ENCODE measurements at places on chromosomes 3 and 15.

GRCh38 chr15:74384566-74384880 is 17.1 kb upstream of the CYP11A1 start:
- no peak for DNase-seq

- no peak for DNase-seq
These were observed 7.7 kb downstream of the CGNL1 start for GRCh38 chr15:57384024-57384423.

DNA sequence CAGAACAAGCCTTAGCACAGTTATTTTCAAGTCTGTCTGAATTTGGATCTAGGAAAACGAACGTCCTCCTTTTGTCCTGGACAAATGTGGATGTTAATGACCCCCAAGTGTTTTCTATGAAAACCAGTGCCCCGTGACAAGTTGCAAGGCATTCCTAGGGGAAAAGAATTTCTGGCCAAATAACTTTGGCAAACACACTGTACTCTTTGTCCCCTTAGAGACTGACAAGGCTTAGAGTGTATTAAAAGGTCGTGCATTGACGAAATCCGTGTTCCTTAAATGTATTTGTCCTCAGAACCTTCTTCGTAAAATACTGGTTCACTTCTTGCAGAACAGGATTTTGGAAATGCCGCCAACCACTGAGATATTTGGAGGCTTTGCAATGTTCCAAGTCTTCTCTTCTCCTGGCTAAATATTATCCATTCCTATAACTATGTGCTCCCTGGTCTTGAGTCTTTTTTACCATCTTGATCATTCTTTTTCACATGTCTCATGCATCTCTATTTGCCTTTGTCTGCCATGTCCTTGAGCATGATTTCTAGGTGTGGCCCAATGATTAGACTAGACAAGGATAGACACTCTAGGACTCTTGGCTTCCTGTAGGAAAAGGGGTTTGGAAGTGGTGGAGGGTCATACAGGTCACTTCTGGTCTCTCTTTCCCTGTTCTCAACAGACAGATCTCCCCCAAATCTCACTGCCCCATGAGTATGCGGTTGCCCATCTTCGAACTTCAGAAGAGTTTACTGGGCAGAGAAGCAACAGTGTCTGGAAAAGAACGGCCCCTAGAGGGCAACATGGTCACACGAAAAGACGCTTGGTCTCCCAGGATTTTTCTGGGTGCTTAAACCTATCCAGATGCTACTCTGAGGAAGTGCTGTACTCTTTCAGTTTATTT is 117.5 kb downstream of the EDEM1 start:
- peak; percentile 33 for DNase-seq

DNA sequence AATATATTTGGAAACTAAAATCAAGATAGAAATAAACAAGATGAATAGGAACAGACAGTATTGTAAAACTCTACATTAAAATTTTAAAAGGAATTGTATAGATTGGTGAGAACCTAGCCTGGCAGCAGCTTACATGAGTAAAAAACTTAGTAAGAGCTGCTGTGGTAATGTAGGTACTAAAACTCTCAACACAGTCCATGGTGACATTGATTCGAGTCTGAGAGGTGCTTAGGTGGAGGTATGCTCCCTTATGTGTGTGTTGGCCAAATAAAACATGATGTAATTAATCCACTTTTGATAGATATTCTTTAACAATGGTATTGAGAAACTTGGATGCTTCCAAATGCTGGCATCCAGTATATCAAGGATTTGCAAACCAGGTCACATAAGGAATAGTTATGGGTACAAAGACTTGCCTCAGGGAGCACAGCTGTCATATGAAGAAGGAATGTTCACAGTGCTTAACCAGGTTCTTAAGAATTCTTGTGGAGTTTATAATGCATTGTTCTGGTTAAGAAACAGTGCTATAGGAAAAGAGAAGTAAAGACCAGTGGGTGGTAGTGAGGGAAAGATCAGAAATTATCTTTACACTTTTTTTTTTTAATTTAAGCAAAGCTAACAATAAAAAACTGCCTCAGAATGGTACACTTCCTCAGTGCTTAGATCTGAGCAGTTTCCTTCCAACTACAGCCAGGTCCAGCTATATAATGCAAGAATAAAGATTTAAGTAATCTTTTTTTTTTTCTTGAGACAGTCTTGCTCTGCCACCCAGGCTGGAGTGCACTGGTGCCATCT is 24.6 kb upstream of the IL20RB start:
- no peak for DNase-seq

GRCh38 chr3:9439331-9439730 is 41.9 kb downstream of the SETD5 start:
- no peak for DNase-seq

DNA sequence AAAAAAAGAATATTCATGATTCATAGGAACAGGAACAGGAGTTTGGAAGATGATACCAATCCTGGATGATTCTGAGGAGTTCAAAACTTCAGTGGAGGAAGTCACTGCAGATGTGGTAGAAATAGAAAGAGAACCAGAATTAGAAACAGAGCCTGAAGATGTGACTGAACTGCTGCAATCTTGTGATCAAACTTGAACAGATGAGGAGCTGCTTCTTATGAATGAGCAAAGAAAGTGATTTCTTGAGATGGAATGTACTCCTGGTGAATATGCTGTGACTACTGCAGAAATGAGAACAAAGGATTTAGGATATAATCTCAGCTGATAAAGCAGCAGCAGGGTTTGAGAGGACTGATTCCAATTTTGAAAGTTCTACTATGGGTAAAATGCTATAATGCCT is 72.7 kb downstream of the GSK3B start:
- no peak for DNase-seq

DNA sequence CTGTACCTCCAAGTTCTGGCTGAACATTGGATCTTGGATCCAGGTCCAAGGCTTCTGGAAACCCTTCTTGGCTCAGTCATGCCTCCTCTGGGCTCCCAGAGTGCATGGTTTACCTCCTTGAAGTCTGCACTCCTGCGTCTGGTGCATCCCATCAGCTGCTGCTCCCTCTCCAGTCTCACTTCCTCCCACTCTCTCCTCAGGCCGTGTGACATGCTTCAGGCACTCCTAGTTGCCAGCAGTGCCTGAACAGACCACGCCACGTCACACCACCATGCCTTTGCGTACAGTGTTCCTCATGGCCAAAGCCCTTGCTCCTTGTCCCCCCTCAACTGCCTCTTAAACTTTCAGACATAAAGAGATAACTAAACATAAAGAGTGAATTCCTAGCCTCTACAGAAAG is 5.7 kb downstream of the GPR27 start:
- no peak for DNase-seq

DNA sequence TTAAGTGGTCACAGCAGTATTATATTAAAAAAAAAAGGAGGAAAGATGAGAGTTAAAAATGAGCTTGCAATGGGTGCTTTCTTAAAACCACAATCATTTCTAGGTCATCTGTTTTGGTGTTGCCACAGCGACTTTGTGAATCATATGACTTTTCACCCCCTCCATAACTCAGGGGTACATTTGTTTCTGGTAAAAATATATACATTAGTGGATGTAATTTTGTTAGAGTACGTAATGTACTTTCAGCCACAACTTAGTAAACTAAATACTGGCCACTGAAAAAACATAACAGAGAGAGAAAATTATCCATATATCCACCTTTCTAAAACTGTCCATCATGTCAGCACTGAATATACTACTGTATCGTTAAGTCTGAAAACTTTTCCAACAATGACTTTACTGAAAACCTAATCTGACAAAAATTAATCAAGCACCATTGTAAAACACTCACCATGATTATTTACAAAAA is 3.4 kb downstream of the ANKRD28 start:
- DNase-seq = no peak

GRCh38 chr15:52295421-52296001 is at the start of gene MYO5C:
TSS of gene MYO5C (minus strand) at chr15:52295804. CDS start at chr15:52295636, 168 bp downstream.
- no peak for DNase-seq

- DNase-seq = peak; percentile 70
These were observed 190.5 kb downstream of the GREM1 start for GRCh38 chr15:32908135-32908801.

DNA sequence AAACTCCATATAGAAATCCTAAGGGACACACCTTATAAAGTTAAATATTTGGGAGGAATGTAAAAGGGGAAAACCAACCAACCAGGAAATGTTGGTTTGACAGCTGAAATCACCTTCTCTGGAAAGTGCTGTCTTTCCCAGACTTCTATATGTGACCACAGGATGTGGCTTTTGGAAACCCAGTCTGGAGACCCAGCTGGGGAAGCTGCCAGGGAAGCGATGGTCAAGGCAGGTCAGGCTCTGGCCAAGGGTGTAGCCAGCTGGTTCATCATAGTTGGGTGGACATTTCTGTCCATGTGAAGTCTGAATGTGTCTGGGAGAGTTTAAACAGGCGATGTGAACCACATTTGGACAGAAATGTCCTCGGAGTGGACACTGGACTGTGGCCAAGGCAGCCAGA is 73.9 kb downstream of the ARNT2 start:
- no peak for DNase-seq

DNA sequence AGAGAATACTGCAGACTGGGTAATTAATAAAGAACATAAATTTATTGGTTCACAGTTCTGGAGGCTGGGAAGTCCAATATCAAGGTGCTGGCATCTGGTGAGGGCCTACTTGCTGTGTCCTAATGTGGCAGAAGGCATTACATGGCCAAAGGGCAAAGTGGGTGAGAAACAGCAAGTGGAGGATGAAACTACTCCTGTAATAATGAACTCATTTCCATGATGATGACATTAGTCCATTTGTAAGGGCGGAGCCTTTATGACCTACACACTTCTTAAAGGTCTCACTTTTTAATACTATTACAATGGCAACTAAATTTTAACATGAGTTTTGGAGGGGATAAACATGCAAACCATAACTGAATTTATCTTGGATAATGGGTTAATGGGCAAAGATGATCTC is 139.6 kb upstream of the SGO1 start:
- DNase-seq = no peak

- no peak for DNase-seq
These were observed 8.1 kb upstream of the POC1A start for GRCh38 chr3:52162250-52162872.

DNA sequence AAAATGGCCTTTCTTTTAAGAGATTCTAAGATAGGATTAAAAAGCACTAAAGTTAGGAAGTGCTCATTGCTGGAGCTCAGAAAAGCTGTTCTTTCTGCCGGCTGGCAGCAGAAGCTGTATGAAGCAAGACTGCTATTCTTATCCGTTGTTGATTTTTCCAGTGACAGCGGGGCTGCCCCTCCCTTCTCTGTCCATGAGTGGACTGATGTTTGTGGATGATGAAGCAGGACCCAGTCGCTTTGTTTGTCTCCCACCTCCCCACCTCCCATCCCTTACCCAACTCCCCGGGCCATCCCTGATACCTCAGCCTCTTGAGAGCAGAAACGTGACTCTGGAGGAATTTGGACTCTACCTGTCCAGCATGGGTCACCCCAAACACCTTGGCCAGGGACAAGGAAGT is 10.3 kb upstream of the MUSTN1 start:
- DNase-seq = no peak

- no peak for DNase-seq
These were observed 360.3 kb upstream of the TBL1XR1 start for GRCh38 chr3:177557548-177557947.

DNA sequence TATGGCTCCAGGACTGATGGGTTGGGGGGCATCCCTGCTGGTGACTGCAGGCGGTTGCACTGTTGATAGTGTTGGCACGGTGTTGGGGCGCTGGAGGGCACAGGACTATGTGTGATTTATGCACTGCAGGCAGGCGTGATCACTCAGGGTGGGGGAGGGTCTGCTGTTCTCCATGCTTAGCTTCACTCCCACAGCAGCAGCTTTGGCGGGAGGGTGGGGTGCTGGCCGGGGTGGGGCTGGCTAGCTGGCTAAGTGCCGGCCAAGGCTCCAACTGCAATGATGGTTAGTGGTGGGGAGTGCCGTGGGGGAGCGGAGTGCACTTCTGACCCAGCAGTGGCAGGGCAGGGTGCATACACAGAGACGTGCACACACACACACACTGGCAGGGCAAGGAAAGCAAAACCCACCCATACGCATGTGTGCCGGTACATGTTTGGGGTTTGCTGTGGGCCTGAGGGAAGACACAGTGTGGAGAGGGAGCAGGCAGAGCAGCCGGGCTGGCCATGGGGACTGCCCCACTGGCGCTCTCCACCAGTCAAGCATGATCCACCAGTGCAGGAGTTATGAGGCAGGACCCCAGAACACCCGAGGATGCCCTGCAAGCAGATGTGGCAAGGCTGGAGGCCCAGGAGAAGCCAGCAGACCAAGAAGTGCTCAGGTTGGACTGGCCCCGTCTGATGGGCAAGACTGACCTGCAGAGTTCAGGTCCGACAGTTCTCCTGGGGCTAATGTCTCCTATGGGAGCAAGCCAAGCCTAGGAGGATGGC is 16.5 kb upstream of the FGF7 start:
- DNase-seq = no peak

GRCh38 chr3:109548192-109548938 is 211.0 kb upstream of the DPPA4 start:
- no peak for DNase-seq

DNA sequence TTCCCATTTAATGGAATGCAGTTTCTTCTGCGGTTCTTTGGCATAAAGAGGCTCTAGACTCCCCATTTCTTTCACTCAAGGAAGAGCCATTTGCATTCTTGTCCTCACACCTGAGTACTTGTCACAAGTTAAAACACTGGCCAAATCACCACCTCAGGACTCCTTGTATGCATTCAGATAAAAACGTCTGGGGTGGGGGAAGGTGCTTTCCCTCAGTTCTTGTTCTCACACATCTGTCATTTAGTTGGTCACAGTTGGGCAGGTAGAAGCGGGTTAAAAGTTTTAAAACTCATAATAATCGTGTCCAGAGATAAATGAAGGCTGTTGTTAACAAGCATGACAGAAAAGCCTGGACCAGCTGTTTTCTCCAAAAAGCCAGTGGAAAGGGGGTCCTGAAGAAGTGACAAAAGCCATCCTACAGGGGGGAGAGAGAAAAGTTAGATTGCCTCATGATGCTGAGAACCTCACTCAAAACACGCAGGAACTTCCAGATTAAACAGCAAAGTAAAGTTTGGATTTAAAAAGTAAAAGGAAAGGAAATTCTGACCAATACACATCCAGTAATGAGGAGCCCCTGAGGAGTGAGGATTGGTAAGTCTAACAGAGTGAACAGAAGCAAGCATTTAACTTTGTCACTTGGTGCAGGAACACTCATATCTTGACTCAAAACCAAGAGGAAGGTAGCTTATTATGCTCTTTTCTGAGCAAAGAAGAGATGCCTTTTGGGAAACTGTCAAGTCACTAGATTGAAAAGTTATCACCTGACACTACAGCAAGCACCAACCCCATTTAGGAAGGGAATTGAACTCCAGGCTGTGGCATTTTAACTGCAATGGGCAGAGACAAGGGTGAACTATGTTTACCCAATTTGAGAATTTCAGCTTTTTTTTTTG is 2.8 kb downstream of the BCL2L10 start:
- DNase-seq = peak; percentile 64

DNA sequence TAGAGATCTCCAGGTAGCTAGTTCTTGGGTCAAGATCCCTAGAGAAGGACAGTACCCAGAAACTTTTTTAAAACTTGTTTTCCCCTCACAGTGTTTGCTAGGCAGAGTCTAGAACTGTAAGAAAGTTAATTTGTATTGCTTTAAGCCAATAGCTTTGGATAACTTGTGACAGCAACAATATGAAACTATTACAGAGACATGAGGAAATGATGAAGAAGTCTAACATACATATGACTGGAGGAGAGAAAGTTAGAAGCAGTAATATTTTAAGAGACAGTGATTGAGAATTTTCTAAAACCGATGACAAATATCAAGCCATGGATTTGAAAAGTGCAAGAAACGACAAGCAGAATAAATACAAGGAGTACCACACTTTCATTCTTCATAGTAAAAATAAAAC is 10.0 kb downstream of the HMG20A start:
- DNase-seq = no peak

- DNase-seq = no peak
These were observed 28.4 kb upstream of the MAGI1 start for GRCh38 chr3:66066963-66067617.

GRCh38 chr3:79268422-79268821 is 499.4 kb downstream of the ROBO1 start:
- DNase-seq = no peak

Measured in GM10248 (cell line).